ENCODE measurements at places on chromosomes 13 and 19.

DNA sequence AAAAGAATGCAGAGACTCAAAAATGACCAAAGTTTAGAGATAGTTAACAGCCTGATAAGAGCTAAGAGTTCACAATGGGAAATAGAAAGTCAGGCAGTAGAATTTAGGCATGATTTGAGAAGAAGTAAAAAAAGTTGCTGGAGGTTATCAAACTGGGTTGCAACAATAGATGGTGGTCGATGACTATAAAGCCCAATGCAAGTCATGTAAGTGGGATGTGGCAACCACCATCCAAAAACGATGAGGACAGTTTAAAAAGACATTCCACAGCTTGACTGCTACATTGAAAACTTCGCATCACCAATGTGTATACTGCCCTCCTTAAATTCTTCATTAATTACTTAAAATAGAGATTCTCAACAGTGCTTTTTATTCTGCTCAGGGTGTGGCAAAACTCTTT lies 19.7 kb downstream of the ELF1 start:
- DNase-seq = peak; percentile 54

DNA sequence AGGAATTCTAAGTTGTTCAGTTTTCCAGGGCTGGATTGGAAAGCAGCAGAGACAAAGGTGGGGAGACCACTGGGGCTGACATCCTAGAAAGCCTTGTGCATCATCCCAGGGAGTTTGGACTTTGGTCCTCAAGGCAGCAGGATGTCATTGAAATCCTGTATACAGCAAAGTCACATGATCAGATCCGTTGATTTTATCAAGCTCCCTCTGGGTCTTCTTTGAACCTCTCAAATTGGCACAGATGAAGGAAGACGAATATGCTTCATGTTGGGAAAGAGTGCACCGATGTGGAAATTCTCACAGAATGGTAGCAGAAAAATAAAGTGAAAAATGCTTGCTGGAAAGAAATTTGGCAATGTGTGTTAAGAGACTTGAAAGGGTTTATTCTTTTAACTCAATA lies 149.8 kb upstream of the TMTC4 start:
- DNase-seq = no peak

DNA sequence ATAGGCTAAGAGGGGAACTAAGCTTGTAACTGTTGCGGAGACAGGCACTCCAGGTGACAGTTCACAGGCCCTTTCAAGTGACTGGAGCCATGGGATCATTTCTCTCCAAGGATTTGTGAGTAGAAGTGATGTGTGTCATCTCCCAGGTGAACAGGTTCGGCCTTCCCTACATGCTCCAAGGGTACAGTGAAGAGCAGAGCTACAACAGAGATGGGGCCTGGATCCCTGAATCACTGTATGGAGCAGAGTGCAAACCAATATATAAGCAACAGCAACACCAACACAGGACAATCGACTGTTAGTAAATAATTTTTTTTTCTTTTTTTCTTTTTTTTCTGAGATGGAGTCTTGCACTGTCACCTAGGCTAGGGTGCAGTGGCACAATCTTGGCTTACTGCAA lies 15.0 kb downstream of the ZSCAN18 start:
- no peak for DNase-seq

- DNase-seq = peak; percentile 74
Measured at GRCh38 chr19:56639217-56639616, 3.7 kb upstream of the SMIM17 start.

GRCh38 chr19:17424743-17425365 lies 5.0 kb downstream of the MVB12A start:
- peak; percentile 83 for DNase-seq

DNA sequence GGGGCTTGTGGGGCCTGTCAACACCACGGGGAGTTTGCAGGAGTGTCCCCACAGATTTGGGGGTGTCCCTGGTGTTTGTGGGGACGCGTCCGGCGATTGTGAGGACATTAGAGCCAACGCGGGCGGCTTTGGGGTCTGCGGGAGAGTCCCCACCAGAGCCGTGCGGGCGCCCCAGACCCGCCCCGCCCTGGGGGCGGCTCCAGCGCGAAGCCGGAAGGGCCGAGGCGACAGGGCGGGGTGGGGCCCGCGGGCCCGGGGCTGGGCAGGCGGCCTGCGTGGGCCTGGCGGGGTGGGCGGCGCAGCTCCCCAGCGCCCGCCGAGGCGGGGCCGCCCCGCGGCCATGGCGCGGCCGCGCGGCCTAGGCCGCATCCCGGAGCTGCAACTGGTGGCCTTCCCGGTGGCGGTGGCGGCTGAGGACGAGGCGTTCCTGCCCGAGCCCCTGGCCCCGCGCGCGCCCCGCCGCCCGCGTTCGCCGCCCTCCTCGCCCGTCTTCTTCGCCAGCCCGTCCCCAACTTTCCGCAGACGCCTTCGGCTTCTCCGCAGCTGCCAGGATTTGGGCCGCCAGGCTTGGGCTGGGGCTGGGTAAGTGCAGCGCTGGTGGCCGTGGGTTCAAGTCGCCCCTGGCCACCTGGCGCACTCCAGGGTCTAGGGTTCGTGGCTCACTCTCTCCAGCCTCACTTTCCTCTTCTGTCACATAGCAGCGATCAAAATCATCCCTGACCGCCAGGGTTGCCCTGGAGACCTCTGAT lies 10.3 kb downstream of the PDE4A start:
- DNase-seq = peak; percentile 59

DNA sequence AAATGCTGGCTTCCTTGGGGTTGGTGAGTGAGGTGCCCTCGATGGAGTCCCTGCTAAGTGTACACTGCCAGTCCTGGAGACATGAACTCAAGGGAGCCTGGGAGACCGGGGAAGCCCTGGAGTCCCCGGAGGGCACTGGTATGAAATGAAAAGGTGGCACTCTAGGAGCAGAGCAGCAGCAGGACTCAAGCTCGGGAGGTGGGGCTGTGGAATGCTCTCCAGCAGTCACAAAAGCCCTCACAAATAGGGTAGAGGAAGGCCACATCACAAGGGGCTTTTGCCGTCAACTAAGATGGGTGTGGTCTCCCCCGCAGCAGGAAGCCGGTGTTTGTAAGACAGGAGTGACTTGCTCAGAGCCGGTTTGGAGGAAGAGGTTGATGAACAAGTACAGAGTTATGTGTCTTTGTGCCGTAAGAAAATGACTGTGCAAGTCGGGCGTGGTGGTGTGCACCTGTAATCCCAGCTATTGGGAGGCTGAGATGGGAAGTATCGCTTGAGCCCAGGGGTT lies 19.3 kb downstream of the CCNE1 start:
- DNase-seq = no peak

- DNase-seq = no peak
Measured at GRCh38 chr13:40058757-40059236, 403.3 kb downstream of the COG6 start.

- DNase-seq = peak; percentile 61
Measured at GRCh38 chr19:30666301-30666803, 294.2 kb downstream of the ZNF536 start.

DNA sequence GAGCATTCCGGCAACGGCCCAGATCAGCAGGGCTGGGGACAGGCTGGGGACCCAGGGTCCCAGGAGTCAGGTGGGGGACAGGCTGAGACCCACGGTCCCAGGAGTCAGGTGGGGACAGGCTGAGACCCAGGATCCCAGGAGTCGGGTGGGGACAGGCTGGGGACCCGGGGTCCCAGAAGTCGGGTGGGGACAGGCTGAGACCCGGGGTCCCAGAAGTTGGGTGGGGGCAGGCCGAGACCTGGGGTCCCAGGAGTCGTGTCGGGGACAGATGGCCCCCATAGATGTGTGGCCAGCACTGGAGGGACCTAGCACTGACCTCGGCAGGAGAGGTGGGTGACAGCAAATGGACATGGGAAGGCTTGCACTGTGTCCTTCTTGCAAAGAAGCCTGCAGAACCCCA lies 39.7 kb upstream of the SOX1 start:
- no peak for DNase-seq

- DNase-seq = no peak
Measured at GRCh38 chr19:22622020-22622419, 12.1 kb upstream of the ZNF492 start.

- no peak for DNase-seq
Measured at GRCh38 chr19:21023901-21024300, 3.4 kb downstream of the ZNF430 start.

GRCh38 chr19:23957660-23958281 lies 43.1 kb downstream of the ZNF726 start:
- no peak for DNase-seq

- peak; percentile 80 for DNase-seq
Measured at GRCh38 chr13:113275387-113275786, 21.7 kb upstream of the LAMP1 start.

DNA sequence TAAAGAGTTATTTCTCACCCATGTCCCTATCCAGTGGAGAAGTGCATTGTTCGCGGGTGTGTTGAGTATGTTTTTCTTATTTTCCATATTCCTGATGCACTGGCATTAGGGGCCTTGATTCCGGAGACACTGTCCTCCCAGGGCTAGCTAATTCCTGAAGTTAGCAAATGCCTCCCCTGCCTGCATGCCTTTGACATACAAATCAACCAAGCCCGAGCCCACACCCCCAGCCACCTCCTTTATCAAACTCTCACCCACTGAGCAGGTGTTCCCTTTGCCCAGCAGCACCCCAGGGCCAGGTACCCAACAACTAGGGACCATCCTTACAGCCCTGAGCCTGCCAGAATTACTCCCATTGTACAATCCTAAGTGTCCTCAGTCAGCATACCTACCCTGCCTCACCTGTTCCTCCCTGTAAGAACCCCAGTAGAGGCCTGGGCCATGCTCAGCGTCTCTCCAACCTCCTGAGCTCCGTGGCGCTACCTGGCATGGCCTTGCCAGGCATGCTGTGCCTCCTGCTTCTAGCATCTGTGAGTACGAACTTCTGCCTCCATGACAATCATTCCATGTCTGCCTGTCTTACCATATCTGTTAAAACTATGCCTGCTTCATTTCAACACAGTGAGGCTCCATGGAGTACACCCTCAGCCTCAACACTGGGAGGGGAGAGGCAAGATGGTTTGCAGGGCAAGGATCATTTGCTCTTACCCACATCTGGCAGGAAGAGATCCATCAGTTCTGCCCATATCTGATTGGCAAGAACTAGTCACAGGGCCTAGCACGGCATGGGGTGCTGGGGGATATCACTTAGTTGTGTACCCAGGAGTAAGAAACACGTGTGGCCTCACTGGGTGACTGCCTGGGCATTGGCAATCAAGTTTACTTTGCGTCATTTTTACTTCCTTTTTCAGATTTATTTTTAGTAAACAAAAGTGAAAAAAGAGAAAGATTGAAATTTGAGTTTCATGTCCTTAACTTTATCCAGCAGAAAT lies 203.9 kb downstream of the SHISA2 start:
- DNase-seq = peak; percentile 2

GRCh38 chr19:4431296-4431695 lies 26.3 kb downstream of the UBXN6 start:
- DNase-seq = no peak

DNA sequence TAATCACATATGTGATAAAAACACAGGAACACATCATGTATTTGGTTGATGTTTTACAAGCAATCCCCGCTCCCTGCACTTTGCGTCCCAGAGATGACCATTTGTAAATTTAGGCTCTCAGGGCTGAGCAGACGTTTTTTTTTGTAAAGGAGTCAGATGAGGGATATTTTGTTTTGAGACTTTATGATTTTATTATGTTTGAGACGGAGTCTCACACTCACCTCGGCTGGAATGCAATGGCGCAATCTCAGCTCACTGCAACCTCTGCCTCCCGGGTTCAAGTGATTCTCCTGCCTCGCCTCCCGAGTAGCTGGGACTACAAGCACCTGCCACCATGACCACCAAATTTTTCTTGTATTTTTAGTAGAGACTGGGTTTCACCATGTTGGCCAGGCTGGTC lies 1.4 kb downstream of the TLE6 start:
- no peak for DNase-seq

GRCh38 chr19:19551853-19552192 lies 13.8 kb downstream of the CILP2 start:
- DNase-seq = no peak

GRCh38 chr19:12766051-12766521 lies 9.3 kb downstream of the HOOK2 start:
- no peak for DNase-seq

GRCh38 chr19:46025835-46026234 lies 3.0 kb upstream of the PGLYRP1 start:
- no peak for DNase-seq

- peak; percentile 74 for DNase-seq
Measured at GRCh38 chr19:29771708-29772414, 39.9 kb upstream of the CCNE1 start.

GRCh38 chr13:75864718-75865117 lies 228.6 kb downstream of the LMO7 start:
- no peak for DNase-seq

DNA sequence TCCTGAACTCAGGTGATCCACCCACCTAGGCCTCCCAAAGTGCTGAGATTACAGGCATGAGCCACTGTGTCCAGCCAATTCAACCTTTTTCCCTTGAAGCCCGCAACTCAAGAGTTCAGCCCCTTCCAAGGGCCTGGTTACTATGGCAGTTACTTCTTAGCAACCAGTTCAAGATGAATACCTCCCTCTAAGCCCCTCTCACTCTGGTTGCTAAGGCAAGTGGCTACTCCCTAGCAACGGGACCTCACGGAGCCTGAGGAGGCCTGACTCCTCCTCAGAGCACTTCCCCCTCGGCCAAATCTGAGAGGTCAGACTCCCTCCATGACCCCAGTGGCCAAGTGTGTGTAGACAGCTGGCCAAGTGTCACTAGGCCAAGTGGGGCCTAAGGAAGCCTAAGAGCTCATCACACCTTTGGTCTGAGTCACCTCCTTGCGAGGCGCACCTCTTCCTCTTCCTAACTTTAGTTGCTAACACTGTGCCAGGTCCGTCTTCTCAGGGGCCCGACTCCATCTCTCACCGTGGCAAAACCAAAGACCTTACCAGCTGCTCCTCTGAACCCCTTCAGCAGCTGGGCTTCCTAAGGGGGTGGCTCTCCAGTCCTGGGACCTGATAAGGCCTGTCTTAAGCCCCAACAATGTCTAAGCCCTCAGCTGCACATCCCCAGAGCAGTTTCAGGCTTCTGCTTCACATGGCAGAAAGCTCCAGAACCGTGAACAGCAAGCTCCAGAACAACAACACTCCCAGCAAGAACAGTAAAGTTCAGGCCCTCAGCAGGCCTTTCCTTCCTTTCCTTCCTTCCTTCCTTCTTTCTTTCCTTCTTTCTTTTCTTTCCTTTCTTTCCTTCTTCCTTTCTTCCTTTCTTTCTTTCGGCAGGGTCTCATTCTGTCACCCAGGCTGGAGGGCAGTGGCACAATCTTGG lies 9.6 kb downstream of the CD37 start:
- DNase-seq = no peak

- DNase-seq = no peak
Measured at GRCh38 chr19:7815325-7815724, 14.7 kb upstream of the EVI5L start.

- peak; percentile 67 for DNase-seq
Measured at GRCh38 chr19:8416796-8417195, 3.7 kb downstream of the MARCHF2 start.

GRCh38 chr19:51600940-51601580 lies 29.1 kb downstream of the SIGLEC5 start:
- DNase-seq = peak; percentile 37

DNA sequence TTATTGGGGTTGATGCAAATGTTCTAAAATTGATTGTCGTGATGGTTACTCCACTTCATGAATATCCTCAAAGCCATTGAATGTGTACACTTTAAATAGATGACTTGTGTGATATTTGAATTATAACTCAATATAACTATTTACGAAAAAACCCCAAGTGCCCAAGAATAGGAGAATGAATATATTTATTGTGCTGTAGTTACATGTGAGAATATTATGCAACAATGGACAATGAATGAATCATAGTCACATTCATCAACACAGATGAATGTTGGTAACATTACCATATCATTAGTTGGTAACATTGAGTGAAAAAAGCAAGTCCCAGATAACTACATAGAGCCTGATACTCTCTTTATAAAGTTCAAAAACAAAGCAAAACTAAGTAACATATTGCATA lies 127.8 kb upstream of the UBL3 start:
- DNase-seq = no peak

- peak; percentile 64 for DNase-seq
Measured at GRCh38 chr13:113207890-113208420, 514 bp downstream of the PCID2 start.
